Hepatocyte (in vitro differentiated cells): ENCODE measurements at places on chromosomes 4 and X. TPM values are rescaled to one million over a fixed set of nuclear protein-coding genes. Genes with fewer than 3 reads are reported as not detected.

- DNase-seq = no peak
These were observed 821.1 kb downstream of the PCDH19 start for GRCh38 chrX:99588936-99589335.

DNA sequence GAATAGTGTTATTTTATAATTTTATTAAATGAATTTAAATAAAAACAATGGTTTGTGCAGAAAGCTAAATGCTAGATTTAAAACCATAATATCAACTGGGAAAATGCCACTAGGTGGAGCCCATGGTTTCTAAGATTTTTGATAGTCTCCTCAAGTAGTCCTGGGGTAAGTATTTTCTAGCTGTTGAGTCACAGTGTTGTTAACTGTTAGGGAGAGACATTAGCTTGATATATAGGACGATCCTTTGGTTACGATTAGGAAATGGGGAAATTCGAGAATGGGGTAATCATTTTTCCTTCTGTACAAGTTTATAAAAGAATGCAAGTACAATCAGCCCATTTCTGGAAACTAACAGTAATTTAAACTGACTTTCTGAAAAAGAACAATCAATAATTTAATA is 378.4 kb downstream of the ANKRD50 start:
- peak; percentile 80 for DNase-seq

- no peak for DNase-seq
These were observed 55.2 kb downstream of the TRMT44 start for GRCh38 chr4:8495803-8496202.

DNA sequence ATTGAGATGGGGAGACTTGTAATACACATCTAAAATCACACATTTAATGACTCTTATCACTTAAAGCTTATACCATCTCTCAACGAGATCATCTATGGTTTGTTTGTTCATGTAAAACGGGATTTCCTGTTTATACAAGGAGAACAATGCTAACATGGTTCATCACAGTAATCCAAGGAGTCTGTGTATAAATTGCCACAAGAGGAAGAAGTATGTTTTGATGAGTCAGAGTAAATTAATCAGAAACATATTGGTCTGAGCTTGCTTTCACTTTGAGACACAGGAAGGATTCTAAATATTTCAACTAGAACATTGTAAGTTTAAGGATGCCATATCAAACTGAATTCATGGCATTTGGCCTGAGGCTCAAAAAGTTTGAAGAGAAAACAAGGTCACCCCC is 594.1 kb downstream of the GLUD2 start:
- no peak for DNase-seq

DNA sequence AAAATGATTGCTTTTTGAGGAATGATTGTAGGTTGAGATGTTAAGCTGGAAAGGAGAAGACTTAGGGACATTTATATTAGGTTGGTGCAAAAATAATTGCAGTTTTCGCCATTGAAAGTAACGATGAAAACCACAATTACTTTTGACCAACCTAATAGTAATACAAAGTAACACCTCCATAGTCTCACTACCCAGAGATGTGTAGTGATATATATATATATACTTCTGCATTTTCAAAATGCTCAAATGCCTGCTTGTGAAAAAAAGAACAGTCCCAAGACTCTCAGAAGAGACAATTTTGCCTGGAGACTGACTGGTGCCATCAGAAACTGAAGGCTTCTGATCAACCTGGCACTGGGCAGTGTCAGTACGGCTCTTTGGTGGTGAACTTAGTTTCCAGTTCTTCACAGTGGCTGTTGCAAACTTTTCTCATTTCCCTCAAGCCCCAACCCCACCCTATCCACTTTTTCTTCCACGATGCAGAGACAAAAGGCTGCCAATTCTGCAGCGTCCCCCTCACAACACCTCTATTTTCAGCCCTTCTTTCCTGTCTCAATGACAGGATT is 35.1 kb upstream of the TAPT1 start:
- no peak for DNase-seq

DNA sequence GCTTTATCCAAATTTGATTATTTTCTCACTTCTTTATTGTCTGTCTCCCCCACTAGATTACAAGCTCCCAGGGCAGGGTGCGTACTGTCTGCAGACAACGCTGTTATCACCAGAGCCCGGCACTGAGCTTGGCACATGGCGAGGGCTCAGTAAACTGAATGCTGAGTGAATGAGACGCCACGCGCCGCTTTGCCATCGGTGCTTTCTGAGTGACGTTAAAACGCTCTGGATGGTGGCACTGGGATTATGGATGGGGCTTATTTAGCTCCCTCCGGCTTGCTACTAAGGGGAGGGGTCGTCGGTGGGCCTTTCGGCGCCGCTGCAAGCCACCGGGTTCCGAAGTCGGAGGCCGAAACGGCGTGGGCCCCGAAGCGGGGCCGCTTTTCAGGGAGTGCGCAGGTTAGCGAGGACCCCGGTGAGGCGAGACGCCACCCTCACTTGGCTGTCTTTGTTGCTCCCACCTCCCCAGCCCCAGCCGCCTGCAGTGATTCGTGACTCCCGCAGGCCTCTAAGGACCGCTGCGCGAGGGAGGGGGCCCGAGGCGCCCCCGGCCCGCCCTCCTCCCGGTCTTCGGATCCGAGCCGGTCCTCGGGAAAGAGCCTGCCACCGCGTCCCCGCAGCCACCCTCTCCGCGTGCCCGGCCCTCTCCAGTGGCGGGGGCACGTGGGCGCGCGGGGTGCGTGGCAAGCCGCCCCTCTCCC is 569 bp upstream of the FHL1 start:
- DNase-seq = peak; percentile 19

- DNase-seq = no peak
These were observed 14.6 kb upstream of the MPP1 start for GRCh38 chrX:154819771-154820341.

- DNase-seq = no peak
These were observed 69.4 kb downstream of the EVC2 start for GRCh38 chr4:5638976-5639375.

DNA sequence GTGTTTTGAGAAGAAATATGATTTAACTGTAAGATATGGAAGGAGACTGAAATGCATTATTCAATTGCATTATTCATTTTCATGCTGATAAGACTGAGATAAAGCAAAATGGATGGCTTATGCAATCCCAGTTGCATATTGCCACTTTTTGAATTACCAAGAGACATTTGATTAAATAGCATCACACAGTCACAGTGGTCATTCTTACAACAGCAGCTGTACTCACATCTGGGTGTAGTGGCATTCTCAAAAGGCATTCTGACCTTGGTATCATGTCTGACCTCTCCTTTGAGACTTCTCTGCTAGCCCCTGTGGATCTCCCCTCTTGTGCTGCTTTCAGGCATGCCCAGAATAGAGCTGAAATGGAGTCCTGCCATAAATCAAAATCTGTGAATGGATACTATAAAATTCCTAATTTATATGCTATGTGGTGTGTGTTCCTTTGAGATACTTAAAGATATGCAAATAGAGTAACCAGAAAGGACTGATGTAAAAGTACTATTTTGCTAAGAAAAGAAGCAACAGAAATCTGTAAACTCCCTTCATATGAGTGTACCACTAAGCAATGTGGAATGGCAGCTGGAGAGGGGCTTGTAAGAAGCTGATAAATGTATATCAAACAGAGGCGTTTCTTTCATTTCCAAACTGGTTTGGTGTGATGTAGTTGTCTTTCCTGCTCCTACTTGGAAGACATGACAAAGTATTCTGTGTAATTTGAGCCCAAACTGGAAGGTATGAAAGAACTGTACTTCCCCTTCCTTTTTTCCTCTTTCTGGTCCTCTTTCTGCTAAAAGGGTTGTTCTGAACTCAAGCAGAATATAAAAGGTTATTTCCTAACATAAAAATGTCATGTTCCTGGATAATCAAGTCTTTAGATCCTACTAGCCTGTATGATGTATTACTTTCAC is 25.4 kb upstream of the METAP1 start:
- DNase-seq = no peak

SULT1E1 gene
- polyA plus RNA-seq = 30.8 and 42.1 TPM in 2 replicates

TNMD gene
- 1.1 TPM in 1 of 2 replicates, not detected in the other for polyA plus RNA-seq

MAGEA2 gene
- 0.24 and 0.39 TPM in 2 replicates for polyA plus RNA-seq
